ENCODE measurements at places on chromosomes 6 and 20.

GRCh38 chr6:150698391-150698790 is 98.7 kb downstream of the PLEKHG1 start:
- no peak for DNase-seq

- peak; percentile 45 for DNase-seq
These were observed 44.7 kb downstream of the NFATC2 start for GRCh38 chr20:51497542-51498467.

GRCh38 chr20:8471465-8471864 is 339.4 kb downstream of the PLCB1 start:
- no peak for DNase-seq

- DNase-seq = no peak
These were observed 567.6 kb upstream of the MMS22L start for GRCh38 chr6:97850458-97851212.

DNA sequence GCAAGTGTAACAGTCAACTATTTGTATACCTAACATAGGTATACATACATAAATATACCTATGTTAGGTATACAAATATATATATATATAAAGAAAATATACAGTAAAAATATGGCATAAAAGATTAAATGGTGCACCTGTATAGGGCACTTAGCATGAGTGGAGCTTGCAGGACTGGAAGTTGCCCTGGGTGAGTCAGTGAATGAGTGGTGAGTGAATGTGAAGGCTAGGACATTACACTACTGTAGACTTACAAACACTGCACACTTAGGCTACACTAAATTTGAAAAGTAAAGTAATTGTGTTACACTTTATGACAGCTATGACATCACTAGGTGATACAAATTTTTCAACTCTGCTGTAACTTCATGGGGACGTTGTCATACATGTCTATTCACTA is 65.6 kb downstream of the CDC5L start:
- no peak for DNase-seq

- no peak for DNase-seq
These were observed 4.3 kb downstream of the TNNC2 start for GRCh38 chr20:45822857-45823256.

DNA sequence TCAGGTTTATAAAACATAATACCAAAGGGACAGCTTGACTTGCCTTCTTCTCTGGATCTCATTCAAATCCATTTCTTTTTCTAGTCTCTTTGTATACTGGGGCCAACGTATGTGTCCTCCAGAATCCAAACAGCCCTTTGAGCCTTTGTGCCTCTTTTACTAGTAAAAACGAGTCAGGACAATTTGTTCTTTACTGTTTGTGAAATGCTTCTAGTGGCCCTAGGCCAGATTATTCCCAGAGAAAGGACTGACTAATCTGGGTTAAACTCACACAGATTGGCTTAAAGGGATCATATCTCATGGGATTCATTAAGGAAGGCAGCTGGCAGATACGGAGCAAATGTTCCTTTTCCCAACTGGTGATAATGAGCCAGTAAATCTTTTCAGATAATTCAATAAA is 32.1 kb upstream of the MANEA start:
- DNase-seq = no peak

DNA sequence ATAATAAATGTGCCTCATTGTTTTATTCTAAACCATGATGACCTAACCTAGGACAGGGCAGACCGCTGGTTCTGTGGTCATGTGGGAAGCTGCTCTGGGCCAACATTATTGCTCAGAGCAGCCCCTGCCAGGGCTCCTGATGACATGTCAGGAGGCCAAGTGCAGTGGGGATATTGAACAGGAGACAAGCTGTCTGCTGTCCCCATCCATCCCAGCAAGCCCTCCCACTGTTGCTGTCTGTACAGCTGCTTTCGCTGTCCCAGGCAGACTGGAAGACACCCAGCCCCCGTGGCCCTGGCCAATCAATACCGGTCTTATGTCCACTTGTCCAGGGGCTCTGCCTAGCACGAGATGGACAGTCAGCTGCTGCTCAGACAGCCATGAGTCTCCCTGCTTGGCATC is 43.2 kb upstream of the FNDC1 start:
- no peak for DNase-seq

- DNase-seq = no peak
These were observed 189.7 kb downstream of the SYNDIG1 start for GRCh38 chr20:24658920-24659660.

GRCh38 chr6:42782689-42783176 is 881 bp downstream of the BICRAL start:
- peak; percentile 60 for DNase-seq

DNA sequence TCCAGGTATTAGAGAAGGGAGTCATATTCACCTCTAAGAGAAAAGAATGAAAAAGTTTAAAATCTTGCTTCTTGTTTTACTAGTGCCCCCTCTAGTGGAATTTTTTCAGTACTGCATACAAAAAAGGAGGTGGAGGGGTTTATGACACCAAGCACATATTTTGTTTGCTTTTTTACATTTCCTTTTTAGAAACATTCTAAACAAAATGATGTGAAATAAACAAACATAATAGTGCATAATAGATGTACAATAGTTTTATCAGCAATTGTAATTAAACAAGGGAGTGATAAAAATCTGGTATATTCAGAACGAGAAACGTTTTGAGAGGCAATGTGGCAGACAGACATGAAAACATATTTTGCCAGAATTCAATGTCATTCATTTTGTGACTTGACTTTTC is 111.0 kb upstream of the TFAP2D start:
- DNase-seq = no peak

DNA sequence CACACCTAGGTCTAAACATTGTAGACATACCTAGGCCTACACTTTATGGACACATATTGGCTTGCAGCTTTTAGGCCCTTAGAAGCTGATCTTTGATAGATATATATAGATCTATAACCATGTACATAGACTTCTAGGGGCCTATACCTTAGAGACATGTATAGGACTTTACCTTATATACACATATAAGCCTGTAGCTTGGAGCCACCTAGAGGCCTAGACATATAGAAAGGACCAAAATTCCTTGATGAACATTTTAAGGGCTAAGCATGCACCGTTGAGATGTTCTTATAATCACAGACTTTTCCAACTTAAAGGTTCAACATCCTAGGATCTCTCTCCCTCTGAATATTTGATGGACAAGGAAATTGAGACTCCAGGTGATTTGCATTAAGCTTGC is 371.7 kb upstream of the SASH1 start:
- DNase-seq = no peak

- no peak for DNase-seq
These were observed 149.7 kb downstream of the PLCB4 start for GRCh38 chr20:9218531-9218961.

DNA sequence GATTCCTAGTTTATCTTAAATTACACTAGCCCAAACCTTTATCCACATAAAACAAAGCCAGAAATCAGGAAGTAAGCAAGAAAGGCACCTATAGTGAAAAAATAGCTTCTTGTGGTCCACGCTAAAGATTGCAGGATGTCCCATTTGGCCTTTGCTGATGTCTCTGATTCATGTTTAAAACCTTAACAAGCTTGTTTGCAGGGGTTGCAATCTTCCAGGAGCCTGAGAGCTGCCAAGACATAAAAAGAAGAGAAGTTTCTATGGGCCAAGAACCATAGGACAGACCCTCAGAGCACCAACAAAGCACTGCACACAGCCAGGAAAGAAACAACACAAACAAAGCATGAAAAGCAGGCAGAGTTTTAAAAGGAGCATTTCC is 49.4 kb downstream of the ADAT2 start:
- DNase-seq = no peak

GRCh38 chr20:45911486-45912343 is at the start of gene PLTP:
TSS of gene PLTP (minus strand) at chr20:45912155. CDS start at chr20:45911452, 703 bp downstream.
- no peak for DNase-seq

DNA sequence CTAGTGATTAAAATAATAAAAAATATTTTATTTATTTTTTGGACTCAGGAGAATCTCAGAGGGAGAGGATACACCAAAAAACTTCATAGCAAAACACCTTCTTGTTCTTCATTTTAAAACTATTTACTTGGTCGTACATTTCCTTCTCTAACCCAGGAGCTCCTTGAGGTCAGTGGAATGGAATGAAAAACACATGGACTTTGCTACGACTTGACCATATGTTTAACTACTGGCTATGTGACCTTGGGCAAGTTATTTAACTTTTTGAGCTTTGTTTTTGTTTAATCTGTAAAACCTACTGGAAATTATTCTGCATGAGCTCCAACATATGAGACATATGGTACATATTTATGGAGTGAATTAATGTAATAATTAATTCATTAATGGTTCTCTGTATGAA is 1005.5 kb upstream of the CITED2 start:
- DNase-seq = no peak

DNA sequence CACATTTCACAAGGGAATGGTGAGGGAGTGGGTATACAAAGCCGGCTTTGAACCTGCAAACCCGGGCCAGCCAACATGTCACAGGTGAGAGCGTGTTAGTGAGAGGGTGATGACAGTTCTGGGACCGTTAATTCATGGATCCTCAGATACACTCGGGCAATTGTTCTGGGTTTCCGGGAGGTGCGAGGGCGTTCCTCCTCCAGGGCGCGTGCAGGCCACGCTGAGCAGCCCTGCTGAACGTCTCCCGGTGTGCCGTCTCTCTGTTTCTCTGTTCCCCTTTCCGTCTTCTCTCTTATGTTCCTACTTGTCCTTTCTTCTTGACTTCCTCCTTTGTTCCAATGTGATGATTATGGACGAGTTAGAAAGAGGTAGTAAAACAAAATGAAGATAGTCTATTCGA is 130.0 kb upstream of the GMDS start:
- DNase-seq = no peak

GRCh38 chr6:157631838-157632614 is 191.0 kb upstream of the SNX9 start:
- no peak for DNase-seq

GRCh38 chr20:59151820-59152219 is 11.8 kb upstream of the ZNF831 start:
- no peak for DNase-seq

- no peak for DNase-seq
These were observed 150.6 kb downstream of the GJA10 start for GRCh38 chr6:90044833-90045381.

- no peak for DNase-seq
These were observed 140.7 kb upstream of the STXBP5 start for GRCh38 chr6:147063469-147064031.

DNA sequence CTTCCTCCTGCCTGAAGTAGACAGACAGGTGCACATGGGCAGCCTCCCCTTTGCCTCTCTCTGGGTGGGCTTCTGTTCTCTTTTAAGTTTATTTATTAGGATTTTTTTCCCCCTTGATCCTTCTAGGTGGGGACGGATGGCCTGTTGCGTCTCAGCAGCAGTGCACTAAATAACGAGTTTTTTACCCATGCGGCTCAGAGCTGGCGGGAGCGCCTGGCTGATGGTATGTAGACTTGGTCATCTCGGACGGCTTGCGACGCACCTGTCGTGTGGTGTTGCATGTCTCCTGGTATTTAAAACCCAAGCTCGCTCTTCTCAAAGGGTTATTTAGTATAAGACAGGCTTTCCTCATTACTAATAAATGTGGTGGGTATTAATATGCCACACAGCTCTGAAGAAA is 73.3 kb downstream of the ASXL1 start:
- no peak for DNase-seq

GRCh38 chr6:149925253-149925973 is 2.5 kb upstream of the RAET1G start:
- DNase-seq = no peak

DNA sequence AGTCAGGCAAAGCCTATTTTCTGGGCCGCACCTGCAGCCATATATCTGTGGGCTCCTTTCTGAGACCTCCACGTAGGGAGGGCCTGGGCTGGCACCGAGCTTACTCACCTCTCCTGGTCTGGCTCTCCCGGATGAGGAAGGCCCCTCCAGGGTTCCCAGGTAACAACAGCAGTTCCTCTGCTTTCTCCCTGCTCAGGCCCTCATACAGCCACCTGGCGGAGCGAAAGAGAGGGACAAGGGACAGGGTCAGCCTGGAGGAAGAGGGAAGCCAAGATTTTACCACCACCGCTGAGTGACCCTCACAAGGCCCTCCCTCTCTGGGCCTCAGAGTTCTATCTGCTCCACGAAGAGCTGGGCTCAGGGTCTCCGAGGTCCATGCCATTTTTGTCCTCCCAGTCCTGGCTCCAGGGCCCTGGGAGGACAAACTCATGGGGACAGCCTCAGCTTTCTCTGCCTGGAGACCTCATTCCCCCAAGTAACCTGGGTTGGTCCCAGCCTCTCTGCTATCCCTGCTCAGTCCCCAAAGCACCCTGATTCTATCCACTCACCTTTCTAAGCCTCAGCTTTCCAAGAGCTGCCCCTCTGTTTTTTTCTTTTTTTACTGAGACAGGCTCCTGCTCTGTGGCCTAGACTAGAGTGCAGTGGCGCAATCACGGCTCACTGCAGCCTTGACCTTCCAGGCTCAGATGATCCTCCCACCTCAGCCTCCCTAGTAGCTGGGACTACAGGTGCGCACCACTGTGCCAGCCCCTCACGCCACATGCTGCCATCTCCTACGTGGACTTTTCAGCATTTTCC is 13.3 kb downstream of the SLA2 start:
- DNase-seq = no peak

GRCh38 chr20:17014217-17014616 is 212.6 kb upstream of the PCSK2 start:
- no peak for DNase-seq

DNA sequence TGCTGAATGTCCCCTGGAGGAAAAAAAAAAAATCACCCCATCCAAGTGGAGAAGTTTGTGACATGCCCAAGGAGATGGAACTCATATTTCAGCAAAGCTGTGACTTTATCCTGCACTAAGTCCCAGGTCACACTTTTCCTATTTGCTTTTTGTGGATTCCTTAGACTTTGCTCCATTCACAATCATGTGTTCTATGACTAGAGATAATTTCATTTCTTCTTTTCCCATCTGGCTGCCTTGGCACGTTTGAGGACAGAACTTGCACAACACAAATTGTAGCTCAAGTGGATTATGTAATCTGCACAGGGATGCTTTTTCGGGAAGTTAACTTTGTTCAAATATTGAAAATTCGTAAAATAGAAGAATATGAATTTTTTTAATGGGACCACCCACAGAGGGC is 100.7 kb upstream of the PTPN1 start:
- DNase-seq = no peak

DNA sequence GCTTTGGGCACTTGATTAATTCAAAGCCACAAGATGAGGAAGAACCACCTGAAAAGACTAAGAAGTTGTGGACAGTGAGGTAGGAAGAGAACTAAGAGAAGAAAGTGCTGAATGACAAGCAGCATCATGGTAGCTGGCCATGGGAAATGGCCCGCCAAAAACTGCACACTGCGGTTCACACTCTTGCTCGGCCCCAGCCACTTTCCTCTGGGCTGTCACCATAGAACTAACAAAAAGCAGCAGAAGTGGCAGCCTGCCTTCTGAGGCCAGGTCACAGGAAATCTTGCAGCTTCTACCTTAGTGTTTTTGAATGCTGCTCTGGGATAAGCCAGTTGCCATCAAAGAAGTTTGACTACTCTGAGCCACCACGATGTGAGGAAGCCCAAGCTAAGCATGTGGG is 34.8 kb upstream of the ZNFX1 start:
- DNase-seq = no peak

Measured in stimulated activated CD4-positive, alpha-beta T cell treated with anti-CD3 and anti-CD28 coated beads, Interleukin-2, amount 100 ng/mL, for 48 hours (primary cell).